ENCODE measurements at places on chromosomes 7 and 10.

GRCh38 chr10:94123258-94123995 is 129.7 kb downstream of the PLCE1 start:
- DNase-seq = no peak

DNA sequence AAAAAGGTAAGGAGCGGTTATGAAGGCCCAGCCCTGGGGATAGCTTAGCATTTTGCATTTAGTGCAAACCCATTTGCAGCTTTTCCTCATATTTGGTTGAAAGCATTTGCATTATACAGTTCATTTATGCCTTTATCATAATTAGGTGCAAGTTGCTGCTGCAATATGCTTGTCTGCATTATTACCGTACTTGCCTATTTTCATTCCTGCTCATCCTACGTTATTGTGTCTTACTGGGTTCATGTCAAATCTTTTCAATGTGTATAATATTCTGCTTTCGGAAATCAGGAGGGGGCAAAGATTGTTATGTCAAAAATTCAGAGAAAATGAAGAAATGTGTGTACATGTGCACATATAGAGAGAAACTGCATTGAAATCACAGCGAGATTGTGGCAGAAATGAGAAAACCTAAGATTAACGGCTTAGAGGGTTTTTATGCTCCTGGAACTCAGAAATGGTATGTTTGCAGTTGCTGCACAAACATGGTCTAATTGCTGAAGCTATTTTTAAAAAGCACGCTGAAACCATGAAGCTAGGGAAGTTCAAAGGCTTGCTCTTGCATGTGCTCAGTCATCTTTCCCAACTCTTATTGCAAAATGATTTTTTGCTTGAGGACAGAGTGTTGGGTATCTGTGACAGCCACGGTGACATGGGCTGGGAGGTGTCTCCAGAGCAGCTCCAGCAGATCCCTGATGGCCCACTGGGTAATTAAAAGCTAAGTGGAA is 613.2 kb downstream of the SDK1 start:
- no peak for DNase-seq

GRCh38 chr10:127408733-127409132 is 140.4 kb upstream of the NPS start:
- no peak for DNase-seq

DNA sequence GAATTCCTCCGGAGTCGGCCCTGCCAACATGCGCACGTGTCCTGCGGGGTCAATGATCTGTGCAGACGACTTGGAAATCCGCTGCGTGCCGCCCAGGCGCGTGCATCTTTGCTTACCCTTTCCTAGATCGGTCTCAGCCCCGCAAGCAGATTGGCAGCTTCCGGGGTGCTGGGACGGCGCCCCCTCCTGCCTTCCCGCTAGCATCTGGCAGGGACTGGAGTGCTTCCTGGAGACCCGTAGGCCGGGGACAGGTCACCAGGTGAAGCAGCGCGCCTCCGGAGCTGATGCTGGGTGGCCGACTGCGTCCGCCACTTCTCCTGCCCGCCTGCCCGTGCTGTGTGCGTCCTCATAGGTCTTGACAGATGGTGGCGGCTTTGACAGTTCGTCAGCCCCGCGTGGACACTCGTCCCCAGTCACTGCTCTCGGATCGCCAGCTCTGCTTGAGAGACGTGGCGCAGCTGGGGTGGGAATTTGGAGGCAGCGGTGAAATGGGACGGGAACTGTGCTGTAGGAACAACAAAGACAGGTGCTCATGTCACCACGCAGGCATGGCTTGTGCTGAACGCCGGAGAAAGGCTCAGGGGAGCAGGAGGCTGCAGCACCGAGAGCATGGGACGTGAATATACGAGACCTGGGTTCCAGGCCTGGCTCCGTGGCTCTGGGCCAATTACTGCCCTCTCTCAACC is 21.9 kb upstream of the KCNK18 start:
- DNase-seq = peak; percentile 57

GRCh38 chr10:5551531-5552375 is 27.0 kb downstream of the CALML3 start:
- DNase-seq = peak; percentile 79

DNA sequence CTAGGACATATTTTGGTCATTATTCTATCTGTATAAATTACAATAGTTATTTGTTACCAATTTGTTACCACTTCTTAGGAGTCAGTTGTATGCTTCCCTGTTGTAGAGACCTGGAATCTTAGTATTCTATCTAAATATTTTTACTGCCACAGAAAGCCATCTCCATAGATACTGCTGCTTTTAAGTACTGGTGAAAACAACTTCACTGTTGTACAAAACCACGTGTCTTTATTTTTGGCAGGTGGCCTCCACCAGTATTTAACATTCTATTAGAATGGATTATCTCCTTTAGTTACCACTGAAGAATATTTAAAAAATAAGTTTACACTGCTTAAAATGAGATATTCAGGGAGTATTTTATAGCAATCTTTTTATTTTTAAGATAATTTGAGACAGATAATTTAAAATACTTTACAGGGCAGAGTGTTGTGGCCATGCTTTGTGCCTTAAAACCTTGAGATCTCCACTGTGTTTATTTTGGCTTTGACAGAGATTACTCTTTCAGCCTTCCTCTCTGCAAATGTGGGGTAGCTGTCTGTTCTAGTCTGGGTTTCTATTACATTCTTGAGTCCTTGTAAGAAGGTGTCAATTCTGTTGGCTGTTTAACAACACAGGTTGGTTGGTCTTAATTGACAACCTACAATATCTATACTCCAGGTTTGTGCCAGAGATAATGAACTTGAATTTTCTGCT is 185.6 kb downstream of the LRRC4 start:
- DNase-seq = no peak

DNA sequence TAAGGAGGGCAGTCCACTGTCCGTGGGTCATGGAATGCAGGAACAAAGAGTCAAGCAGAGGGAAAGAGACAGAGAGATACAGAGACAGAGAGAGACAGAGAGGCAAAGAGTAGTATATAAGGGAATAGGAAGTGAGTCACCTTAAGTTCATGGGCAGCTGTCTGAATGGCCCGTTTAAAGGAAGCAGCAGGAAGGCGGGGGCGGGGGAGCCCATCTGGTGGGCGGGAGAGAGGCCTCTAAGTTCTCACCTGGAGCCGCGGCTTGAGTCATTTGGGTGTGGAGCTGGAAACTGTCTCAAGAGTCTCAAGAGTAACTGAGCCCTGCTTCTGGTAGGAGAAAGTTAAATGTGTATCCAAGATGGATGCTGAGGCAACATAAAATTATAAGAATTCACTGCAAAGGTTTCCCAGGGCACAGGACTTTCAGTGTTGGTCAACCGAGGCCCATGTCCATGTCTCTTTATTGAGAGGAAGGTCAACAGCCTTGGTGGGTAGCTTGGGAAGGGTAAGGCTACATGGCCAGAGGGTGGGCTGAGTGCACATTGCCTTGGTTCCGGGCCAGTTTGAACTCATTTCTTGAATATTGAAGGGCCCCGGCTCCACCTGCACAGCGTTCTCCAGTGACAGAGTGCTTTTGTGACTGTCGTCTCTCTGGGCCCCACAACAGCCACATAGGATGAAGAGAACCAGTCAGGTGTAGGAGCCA is 85.5 kb upstream of the CACUL1 start:
- peak; percentile 95 for DNase-seq

DNA sequence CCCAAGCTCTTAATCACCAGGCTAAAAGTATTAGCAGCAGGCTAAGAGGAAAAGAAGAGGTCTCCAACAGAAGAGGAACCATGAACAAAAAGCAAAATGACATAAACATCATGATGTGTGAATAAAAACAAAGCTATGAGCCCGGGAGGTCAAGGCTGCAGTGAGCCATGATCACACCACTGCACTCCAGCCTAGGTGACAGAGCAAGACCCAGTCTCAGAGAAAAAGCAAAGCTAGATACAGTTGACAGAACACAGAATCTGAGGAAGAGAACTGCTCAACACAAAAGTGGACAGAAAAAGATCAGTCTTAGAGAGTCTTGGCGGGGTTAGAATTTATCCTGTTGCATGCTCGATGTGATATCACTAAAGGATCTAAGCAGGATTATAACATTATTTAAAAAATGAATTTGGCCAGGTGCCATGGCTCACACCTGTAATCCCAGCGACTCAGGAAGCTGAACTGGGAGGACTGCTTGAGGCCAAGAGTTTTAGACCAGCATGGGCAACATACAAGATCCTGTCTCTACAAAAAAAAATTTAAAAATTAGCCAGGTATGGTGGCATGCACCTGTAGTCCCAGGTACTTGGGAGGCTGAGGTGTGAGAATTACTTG is 37.5 kb downstream of the NT5C2 start:
- no peak for DNase-seq

DNA sequence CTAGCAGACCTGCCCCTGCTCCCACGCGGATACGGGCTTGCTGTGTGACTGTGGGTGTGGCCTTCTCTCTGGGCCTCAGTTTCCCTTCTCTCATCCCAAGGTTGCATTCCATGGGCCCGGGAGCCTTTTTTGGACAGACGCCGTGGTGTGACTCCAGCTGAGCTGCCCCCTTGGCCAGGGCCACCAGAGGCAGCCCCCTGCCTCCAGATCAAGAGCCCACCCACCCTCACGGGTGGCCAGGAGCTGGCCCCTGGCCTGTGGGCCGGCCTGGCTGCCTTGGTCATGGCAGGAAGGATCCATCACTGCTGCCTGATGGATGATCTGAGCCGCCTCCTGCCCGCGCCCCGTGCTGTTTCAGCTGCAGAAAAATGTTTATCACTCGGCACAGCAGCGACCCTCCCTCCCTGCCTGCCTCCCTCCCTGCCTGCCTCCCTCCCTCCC is 27.8 kb upstream of the ELFN1 start:
- no peak for DNase-seq

GRCh38 chr10:36256166-36256565 is 614.1 kb upstream of the FZD8 start:
- DNase-seq = no peak

DNA sequence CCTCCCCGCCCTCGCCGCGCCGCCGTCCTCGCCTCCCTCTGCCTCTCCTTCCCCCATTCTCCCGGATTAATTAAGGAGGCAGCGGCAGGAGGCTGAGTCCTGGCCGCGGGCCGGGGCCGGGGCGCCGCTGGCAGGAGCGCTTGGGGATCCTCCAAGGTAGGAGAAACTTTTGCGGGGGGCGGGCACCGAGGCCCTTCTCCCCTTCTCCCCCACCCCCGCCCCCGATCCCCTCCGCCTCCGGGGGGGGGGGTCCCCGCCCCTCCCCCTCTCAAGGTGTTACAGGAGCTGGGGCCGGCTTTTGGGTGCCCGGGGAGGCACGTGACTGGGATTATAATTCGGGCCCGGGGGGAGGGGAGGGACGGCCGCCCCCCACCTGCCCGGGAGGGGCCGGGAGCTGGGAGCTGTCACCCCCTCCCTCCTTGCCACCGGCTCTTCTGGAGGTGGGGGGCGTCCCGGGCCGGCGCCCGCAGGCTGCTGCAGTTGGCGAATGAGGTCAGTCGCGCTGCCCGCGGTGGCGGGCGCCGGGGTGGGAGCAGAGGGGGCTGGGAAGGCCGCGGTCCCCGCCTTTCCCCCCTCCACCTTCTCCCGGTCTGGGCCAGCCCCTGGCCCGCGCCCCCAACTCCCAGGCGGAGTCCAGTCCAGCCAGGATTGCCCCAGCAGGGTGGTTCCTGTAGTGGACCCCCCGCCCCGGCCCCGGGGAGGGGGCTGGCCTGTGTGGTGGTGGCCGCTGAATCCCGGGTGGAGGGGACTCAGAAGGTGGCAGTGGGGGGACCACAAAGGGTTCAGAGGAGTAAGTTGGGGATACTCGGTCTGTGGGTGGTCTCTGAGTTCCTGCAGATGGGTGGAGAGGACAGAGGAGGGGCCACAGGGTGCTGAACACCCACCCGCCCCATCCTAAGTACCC is 567 bp downstream of the GTF2IRD1 start:
- DNase-seq = no peak

- no peak for DNase-seq
These were observed 79.8 kb downstream of the ARHGAP22 start for GRCh38 chr10:48525113-48525512.

DNA sequence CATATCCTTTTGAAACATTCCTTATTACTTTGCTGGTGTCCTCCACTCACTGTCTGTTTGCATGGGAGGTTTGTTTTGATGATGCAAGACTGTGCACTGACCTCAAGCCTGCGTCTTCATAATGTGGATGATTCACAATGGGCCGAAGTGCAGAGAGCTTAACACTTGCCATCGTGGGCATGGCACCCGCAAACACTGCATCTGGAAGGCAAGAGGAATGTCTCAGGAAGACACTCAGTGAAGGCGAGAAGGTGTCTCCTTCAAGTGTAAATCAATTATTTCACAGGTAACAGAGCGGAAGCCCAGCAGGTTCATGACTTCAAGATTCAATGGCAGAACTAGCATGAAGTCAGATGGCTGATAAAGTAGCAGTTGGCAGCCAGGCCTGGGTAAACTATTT is 98.1 kb downstream of the DPY19L1 start:
- no peak for DNase-seq

DNA sequence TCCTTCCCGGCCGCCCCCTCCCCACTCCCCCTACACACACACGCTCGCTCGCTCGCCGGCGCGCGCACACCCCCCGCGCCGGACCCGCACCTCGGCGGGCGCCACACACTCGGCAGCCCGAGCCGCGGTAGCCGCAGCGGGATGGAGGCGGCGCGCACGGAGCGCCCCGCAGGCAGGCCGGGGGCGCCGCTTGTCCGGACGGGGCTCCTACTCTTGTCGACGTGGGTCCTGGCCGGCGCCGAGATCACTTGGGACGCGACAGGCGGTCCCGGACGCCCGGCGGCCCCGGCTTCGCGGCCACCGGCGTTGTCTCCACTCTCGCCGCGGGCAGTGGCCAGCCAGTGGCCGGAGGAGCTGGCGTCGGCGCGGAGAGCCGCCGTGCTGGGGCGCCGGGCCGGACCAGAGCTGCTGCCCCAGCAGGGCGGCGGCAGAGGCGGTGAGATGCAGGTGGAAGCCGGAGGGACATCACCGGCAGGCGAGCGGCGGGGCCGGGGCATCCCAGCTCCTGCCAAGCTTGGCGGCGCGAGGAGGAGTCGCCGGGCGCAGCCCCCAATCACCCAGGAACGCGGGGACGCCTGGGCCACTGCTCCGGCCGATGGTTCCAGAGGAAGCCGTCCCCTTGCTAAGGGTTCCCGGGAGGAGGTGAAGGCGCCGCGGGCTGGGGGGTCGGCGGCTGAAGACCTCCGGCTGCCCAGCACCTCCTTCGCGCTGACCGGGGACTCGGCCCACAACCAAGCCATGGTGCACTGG is at the start of gene SORCS3:
TSS of gene SORCS3 (plus strand) at position 104 of the 750 bp plus-strand sequence.
- no peak for DNase-seq

DNA sequence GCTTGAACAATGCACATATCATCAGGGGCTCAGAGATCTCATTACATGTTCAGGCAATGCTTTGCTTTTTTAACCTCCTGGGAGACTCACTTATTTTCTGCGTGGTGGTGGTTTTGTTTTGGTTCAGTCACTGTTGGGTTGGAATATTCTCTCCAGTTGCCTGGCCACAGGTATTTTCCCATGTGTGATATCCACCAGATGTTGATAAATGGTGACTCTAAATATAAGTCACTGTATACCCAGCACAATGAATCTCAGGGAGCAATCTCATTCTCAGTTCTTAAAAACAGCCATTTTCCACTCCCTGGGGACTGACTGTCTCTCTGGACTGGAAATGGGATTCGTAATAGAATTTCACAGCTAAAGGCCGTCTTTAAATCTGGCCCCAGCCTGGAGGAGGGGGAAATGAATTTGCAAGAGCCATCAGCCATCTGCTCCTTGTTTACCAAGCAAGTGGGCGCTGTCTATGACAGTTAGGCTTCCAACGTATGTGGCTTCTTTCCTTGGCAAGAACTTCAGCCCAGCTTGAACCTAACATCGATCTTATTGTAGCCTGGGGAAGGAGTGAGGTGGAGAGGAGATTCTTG is 1106.2 kb downstream of the NRG3 start:
- no peak for DNase-seq

All from RWPE2 (cell line).